ENCODE measurements at places on chromosomes 12 and 14.
A peak's percentile ranks its signal among the peaks of the same experiment; 100 is the strongest.

DNA sequence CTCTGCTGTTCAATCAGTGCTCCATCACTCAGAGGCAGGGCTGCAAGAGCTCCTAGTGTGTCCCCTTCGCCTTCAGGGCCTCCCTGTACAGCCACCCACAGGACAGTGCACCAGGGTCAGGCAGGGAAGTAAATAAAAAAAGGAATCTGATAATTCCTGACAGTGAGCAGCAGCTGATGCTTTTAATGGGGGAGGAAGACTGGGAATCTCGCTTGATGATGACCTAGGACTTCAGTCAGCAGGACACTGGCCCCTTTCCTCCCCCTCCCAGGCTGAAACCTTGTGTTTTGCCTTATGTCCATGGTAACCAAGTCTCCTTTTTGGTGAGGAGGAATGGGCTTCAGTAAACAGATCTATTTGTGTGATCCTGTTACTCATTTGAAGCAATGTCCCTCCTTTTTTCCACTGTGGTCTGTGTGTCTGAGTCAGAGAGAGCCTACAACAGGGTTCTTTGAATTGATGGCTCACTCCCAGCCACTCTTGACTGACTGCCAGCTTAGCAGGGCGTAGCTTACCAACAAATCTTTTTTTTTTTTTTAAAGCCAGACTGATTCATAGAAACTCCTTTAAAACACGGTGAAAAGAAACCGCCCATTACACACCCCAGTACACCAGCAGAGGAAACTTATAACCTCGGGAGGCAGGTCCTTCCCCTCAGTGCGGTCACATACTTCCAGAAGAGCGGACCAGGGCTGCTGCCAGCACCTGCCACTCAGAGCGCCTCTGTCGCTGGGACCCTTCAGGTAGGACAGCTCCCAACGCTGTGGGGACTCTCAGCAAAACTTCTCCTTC is at the start of gene EMP1:
Gene EMP1 (plus strand): TSS at position 597 of the 792 bp plus-strand sequence. CDS start 14,785 bp downstream, outside the sequence.
- DNase-seq = peak; percentile 62

- DNase-seq = no peak
These were observed at the start of gene KRT4 for GRCh38 chr12:52813885-52814709. KRT4 (minus strand) TSS chr12:52814116; CDS start chr12:52814058, 58 bp downstream.

GRCh38 chr12:17357396-17357795 is 732.6 kb downstream of the RERGL start:
- DNase-seq = no peak

- DNase-seq = no peak
These were observed 144.7 kb upstream of the BTG1 start for GRCh38 chr12:92290350-92290695.

GRCh38 chr12:100860611-100861010 is 66.0 kb downstream of the ANO4 start:
- no peak for DNase-seq

- DNase-seq = no peak
These were observed 29.3 kb downstream of the SSPN start for GRCh38 chr12:26224657-26225056.

GRCh38 chr12:111624540-111624939 is 25.4 kb upstream of the ATXN2 start:
- no peak for DNase-seq

DNA sequence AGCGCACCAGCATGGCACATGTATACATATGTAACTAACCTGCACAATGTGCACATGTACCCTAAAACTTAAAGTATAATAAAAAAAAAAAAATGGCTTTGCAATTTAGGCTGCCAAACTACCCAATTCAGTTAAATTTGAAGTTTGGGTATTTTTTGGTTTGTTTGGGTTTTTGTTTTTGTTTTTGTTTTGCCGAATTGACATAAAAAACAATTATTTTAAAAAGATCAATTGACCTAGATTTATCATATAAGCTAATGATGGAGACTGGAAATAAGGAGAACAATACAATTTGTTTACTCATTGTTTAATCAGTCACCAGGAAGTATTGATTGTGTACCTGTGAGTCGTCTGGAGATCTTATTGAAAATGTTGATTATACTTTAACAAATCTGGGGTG is 62.1 kb upstream of the GARIN2 start:
- no peak for DNase-seq

- no peak for DNase-seq
These were observed 130.5 kb upstream of the CRY1 start for GRCh38 chr12:107223821-107224220.
